ENCODE measurements at places on chromosomes 3 and 15.

DNA sequence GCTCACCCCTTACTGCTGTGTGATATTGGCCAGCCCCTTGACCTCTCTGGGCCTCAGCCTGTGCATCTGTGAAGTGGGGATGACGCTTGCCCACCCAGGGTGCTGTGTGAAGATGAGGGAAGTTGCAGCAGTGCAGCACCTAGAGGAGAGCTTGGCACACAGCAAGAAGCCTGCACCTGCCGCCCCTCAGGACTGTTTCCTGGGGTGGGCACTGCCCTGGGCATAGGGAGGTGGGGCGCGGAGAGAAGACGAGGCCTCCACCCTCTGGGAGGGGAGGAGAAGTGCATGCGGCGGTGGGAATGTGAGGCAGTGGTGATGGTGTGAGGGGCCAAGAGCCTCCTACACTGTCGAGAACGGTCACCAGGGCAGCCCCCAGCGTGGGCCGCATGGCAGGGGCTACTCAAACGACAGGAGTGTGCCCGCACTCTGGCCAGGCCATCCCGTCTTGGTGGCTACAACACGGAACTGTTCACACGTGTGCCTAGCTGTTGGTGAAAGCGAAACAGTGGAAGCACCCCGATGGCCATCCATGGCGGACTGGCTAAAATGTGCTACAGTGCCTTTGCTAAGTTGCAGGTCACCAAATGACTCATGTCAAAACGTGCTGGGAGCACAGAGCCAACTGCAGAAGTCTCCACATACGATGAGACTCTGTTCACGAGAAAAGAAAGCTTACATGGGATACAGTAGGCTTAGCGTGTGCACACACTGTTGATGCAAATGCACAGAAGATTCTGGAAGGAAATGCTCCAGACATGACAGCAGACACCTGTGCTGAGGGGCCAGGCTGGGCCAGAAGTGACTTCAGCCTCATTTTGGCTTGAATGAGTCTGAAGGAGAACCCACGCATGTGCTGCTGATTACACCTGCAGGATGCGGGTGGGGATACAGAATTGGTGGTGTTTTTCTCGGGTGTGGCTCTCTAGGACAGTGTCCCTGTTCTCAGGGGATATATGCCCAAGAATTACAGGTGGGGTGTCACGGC is 40.4 kb upstream of the IQSEC1 start:
- no peak for DNase-seq

- DNase-seq = peak; percentile 10
Measured at GRCh38 chr3:52827441-52827840, 3.0 kb downstream of the ITIH4 start.

DNA sequence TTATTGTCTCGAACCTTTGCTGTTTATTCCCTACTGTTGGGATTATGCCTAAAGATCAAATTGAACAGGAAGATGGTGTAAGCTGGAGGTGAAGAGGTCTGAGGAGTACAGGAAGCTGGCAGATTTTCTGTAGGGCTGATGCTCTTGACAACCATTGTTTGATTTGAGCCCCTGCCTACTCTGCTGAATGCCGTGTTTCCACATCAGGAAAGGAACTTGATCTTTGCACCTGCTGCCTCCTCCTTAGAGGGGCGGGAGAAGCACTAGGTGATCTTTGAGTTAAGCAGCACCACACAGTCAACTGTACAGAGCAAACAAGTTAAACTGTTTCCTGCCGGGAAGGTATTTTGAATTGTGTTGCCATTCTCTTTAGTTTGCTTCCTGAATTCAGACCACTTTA is 364.6 kb upstream of the EPHA6 start:
- no peak for DNase-seq

- DNase-seq = no peak
Measured at GRCh38 chr3:72345980-72346379, 502.3 kb downstream of the SHQ1 start.

GRCh38 chr3:57518276-57518915 is 25.7 kb downstream of the DNAH12 start:
- DNase-seq = peak; percentile 4

GRCh38 chr15:96418146-96418545 is 87.6 kb downstream of the NR2F2 start:
- DNase-seq = no peak

DNA sequence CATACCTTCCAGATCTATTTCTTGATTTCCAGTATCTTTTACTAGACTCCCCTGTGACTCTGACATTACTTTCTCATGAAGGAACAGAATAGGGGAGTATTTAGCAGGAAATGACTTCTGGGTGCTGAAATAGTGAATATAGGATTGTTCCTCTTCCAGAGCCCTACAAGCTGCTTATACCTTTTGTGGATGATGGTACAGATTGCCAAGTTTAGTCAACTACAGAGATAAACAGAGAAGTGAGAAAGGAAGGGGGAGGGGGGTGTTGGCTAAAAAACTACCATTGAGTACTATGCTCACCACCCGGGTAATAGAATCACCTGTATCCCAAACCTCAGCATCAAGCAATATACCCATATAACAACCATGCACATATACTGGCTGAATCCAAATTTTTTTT is 298.3 kb upstream of the GPR149 start:
- no peak for DNase-seq

DNA sequence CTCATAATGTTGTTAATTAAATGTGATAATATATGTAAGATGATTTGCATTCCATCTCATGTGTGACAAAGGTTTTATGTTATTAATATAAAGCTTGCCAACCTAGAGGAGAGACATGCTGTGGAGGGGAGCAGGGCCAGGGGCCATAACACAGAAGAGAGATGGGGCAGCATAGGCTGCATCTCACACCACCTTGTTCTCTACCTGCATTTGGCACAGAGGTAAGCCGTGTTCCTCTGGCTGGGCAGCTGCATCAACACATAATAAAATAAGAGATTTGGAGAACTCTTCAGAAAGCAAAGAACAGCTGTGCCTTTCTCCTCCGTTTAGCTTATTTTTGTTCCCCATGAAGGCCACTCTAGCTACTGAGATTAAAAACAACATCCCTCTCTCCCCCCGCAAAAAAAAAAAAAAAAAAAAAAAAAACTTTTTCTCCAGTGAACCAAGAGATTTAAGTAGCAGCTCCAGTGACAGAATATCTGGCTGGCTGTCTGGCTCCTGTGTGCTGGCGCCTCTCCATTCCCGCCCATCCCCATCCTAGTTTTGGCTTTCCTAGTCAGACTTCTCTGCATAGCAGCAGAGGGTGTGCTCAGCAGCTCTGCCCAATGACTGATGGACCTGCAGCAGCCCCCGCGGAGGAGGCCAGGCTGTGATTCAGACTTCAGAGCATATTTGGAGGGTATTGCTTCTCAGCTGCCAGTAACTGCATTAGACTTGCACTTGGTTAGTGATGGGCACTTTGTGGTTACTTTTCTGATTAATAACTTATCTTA is 52.2 kb upstream of the STXBP5L start:
- DNase-seq = peak; percentile 83

DNA sequence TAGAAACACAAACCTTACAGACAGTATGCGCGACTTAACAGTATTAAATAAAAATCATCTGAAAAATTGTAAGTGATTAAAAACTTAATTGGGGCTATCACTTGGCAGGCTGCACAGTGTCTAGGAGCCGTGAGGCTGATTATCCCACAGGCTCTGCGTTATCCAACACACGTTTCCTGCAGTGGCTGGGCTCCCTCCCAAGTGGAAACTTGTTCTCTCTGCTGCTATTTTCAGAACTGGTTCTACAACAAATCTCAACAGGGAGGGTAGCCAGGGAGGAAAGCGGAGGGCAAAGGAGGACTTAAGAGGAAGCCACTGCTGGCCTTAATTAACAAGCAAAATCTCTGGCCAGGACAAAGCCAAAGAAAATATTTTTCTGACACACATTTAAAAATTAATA is 555.2 kb downstream of the MAGI1 start:
- peak; percentile 72 for DNase-seq

DNA sequence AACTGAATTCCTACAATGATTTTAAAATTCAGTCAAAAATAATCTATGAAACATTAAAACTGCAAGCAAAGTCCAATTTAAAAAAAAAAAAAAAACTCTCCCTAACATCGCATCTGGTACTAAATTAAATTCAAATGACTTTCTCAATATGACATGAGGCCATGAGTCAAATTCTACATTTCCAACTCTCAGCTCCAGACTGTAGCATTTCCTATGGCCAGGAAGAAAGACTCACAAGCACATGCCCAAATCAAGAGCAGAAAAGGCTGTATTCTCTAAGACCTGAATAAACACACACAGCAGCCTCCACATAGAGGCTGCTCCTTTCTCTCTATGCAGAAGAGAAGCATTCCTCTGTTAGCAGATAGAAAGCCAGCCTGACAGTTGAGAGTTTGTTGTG is 729.2 kb downstream of the ROBO1 start:
- DNase-seq = peak; percentile 15

DNA sequence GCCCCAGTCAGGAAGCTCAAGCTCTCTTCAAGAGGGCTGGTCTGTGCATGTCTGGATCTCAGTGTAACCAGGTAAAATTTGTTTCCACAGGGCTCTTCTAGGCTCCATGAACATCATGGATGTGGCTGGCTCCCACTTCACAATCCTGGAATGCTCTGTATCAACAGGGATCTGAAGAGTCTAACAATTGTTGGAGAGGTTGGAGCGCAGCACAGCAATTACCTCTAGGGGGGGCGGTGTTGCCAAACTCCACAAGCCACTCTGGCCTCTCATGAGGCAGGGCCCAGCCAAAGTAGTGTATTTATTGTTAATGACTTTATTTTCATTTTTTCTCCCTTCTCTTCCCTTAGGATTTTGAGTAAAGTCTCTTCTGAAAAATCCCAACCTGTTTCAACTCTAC is 6.1 kb upstream of the EIF2B5 start:
- DNase-seq = peak; percentile 58

GRCh38 chr3:172859041-172859440 is 108.5 kb downstream of the ECT2 start:
- no peak for DNase-seq

GRCh38 chr15:50181201-50181968 is 611 bp upstream of the SLC27A2 start:
- no peak for DNase-seq

DNA sequence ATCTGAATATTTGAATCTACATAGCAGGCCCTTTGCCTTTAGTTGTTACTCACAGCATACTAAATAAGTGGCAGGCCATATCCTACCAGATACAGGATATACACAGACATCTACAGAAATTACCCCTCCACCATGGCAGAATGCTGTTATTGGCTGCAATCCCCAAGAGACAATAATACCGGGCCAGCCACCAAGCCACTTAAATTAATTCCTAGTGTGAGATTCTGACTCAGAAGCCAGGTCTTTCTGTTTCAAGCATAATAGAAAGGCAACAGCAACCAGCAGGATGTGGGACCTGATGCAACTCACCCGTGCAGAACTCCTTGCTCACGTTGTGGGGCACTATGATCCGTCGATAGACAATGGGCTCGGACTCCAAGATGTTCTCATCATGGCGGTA is 39.8 kb downstream of the CLK3 start:
- peak; percentile 59 for DNase-seq

DNA sequence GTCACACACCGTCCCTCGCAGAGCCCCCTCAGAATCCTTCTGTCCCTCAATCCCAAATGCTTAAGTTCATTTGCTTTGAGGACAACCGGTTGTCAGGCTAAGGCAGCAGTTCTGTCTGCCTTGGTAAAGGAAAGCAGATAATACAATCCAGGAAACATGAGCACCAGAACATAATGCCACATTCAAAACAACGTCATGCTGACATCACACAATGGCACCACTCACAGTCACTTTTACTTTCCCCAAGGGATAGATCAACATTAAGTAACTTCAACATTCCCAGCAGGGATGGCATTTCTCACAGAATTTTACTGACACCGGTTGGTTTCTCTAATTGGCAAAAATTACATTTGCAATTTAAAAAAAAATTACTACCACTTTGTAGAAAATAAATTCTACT is 74.6 kb upstream of the PSMD6 start:
- DNase-seq = no peak

- no peak for DNase-seq
Measured at GRCh38 chr15:56369234-56369633, 4.0 kb downstream of the TEX9 start.

DNA sequence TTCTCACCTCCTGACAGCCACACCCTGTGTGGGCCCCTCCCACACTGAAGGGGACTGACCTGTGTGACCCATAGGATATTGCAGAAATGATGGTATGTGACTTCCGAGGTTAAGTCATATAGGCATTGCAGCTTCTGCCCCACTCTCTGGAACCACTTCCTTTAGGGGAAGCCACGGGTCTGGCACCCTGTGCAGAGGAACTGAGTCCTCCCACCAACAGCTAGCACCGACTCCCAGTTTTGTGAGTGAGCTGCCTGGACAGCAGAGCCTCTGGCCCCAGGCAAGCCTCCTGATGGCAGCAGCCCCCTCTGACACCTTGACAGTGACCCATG is 24.6 kb upstream of the SLC6A6 start:
- no peak for DNase-seq

- no peak for DNase-seq
Measured at GRCh38 chr3:57080171-57080570, 19.7 kb downstream of the SPATA12 start.

DNA sequence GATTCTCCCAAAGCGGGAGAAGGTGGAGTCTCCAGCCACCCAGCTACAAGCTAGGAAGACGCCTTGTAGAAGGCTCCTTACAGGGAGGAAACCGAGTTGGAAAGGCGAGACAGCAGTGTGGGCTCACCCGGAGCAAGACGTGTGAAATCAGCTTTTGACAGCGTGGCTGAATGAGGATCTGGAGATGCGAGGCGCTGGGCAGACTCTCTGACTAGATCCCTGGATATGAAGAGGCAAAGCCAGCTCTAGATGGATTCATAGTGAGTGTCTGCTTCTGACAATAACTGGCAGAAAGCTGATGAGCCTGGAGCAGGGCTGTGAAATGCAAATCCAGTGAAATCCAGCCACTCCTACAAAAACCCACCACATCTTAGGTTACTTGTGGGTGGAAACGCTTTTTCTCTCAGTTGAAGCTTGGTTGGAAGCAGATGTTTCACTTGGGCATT is 41.0 kb downstream of the GOLGA6A start:
- peak; percentile 69 for DNase-seq

DNA sequence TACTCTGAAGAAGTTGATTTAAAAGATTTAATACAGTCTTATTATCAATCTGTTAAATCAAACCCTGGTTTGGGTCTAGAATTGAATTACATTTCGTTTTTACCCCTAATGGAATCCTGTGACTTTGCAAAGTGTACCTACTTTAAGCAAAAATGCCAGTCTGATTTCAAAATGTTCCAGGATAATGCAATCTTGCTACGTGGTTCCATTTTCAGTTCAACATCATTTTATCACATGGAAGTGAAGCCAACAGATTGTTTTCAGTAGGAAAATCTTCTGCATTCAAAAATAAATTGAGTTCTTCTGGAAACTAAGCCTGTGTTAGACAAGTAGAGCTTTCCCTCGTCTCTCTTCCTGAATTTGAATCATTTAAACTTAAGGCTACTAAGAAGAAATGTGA is 356.4 kb downstream of the CHST2 start:
- DNase-seq = no peak

- peak; percentile 75 for DNase-seq
Measured at GRCh38 chr3:138898301-138898700, 48.6 kb downstream of the FOXL2 start.

GRCh38 chr3:124760601-124761000 is 30.3 kb downstream of the UMPS start:
- DNase-seq = peak; percentile 83

DNA sequence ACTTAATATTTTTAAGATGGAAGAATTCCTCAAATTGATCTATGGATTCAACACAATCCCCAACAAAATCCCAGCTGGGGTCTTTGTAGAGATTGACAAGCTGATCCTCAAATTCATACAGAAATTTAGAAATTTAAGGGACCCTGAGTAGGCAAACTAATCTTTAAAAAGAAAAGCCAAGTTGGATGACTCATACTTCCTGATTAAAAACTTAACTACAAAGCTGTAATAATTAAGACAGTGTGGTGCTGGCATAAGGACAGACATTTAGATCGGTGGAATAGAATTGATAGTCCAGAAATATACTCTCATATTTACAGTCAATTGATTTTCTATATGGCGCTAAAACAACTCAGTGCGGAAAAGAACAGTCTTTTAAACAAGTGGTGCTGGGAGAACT is 11.6 kb downstream of the FAM162A start:
- DNase-seq = no peak
